NCI-H526 treated with DMSO at 0.1 percent for 48 hours (cell line): ENCODE measurements at places on chromosomes 12 and 14.

- DNase-seq: no peak
These were observed 42.3 kb upstream of the EVL start for GRCh38 chr14:100022772-100023451.

- no peak for DNase-seq
These were observed 84.0 kb downstream of the RFLNA start for GRCh38 chr12:124378926-124379325.

DNA sequence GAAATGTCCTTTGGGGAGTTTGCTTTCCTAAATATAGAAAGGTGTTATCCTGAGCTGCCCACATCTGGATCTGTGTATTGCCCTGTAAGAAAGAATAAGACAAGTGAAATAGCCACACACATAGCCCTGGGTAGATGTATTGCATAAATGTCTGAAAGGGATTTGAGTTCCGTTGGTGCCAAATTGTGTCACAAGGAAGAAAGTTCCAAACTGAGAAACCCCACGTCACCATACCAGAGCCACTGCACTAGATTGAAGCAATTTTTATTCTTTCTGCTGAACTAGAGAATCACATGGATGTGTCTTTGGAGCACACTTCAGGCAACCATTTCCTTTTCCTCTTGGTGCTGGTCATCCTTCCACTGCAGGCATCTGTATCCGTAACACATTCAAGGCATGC lies 5.0 kb downstream of the RNASE9 start:
- DNase-seq: no peak

DNA sequence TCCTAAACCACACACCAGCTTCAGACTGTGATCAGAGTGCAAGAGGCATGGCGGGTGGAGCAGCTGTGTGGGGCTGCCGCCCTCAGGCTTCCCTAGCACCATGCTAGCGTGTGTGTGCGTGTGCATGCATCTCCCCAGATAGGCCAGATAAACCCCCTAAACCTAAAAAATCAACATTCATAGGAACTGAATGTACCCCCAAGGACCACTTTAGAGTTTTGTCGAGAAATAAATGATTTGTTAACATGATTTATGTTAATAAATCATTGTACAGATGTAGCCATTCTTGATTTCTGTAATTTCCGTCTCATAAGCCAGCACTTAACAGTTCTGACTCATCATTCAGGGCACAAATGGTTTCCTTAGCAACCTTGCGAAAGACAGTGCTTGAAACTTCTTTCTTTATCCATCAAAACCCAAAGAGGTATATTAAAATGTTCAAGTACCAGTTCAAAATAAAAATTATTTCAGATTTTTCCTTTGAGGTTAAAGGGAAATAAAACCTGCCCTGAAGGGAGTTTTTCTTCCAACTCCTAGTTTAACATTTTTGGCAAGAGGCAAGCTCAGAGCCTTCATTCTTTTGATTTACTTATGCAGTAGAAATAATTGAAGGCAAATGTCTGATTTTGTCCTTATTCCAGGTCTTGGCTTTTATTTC lies 206.2 kb upstream of the RGS6 start:
- DNase-seq: no peak

GRCh38 chr12:11923067-11923466 lies 147.7 kb upstream of the BCL2L14 start:
- DNase-seq: no peak

DNA sequence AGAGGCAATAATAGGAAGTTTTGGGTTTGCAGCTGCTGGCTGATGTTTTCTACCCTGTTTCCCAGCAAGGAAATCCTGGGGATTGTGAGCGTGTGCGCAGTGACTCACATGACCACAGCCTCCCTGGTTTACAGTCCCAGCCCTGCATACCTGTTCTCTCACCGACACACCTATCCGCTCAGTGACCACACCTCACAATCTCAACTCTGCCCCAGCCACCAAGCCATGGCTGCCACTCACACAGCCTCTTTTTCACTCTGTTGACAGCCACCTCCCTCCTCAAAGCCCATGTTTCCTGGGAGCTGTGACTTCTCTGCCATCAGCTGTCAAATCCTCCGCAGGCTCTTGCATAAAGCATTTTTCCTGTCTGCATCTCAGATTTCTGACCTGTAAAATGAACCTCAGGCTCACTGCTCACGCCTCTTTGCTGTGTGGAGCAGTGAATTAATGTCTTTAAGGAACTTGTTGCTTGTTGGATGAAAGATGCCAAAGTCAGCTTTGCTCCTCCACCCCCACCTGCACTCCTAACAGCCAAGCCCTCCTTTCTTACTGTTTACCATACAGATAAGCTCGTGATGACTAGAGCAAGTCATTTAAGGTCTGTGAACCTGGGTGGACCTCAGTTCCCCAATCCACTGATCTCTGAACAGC lies 43.5 kb downstream of the B4GALNT3 start:
- no peak for DNase-seq

DNA sequence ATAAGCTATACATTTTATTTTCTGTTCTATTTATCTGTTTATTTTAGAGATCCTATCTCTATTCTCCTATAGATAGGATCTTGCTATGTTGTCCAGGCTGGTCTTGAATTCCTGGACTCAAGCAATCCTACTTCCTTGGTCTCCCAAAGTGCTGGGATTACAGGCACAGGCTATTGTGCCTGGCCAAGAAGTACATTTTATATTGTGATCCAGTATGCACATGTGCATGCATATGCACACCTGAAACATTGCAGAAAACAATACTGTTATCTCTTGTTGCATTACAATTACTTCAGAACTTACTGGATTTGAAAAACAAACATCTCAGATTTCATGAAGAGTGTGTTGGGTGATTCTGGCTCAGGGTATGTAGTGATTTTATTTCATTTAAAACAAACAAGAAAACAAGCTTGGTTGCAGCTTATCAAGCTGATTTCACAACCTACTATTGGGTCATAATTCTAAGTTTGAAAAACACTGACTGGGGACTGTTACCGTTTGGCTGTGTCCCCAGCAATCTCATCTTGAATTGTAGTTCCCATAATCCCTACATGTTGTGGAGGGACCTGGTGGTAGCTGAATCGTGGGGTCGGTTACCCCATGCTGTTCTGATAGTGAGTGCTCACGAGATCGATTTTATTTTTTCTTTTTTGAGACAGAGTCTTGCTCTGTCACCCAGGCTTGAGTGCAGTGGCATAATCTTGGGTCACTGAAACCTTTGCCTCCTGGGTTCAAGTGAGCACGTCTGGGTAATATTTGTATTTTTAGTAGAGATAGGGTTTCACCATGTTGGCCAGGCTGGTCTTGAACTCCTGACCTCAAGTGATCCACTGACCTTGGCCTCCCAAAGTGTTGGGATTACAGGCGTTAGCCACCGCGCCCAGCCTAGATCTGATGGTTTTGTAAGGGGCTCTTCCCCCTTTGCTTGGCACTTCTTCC lies 31.3 kb downstream of the ERC1 start:
- no peak for DNase-seq

GRCh38 chr12:96811083-96811482 lies 96.0 kb upstream of the NEDD1 start:
- DNase-seq: no peak

GRCh38 chr12:48940181-48940580 lies 14.9 kb upstream of the FKBP11 start:
- no peak for DNase-seq

- DNase-seq: no peak
These were observed 16.1 kb upstream of the CHGA start for GRCh38 chr14:92906823-92907222.

DNA sequence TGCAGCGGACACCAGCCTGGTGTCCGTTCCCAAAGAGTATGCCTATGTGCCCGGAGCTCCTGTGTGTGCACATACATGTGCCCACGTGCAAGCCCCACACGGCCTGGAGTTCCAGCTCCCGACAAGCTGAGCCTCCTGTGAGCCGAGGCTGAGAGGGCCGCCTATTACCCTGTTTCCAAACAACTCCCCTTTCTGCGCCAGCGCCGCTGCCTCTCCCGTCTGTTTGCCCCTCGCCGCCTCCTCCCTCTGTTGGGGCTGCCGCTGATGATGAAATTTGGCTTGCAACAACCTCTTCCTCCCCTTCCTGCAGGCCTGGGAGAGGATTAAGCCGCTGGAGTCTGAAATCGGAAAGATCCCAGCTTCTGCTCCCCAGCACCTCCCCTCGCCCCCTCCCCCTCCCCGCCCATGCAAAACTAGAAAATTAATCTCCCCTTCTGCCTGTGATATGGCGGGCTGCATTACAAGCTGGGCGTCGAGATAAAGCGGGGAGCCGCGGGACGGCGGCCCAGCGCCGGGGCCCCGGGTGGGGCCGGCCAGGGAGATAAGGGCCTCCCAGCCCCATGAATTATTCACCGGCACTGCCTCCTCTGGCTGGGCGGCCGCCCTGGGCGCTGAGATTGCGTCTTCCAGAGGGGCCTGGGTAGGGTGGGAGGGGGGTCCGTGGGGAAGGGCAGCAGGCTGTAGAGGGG lies 6.8 kb upstream of the ASIC1 start:
- DNase-seq: peak; percentile 49

GRCh38 chr12:68422956-68423574 lies 90.9 kb upstream of the MDM1 start:
- DNase-seq: no peak
